ENCODE measurements at places on chromosomes 6 and 20.

GRCh38 chr20:48733296-48733790 is 94.5 kb downstream of the PREX1 start:
- DNase-seq: no peak

DNA sequence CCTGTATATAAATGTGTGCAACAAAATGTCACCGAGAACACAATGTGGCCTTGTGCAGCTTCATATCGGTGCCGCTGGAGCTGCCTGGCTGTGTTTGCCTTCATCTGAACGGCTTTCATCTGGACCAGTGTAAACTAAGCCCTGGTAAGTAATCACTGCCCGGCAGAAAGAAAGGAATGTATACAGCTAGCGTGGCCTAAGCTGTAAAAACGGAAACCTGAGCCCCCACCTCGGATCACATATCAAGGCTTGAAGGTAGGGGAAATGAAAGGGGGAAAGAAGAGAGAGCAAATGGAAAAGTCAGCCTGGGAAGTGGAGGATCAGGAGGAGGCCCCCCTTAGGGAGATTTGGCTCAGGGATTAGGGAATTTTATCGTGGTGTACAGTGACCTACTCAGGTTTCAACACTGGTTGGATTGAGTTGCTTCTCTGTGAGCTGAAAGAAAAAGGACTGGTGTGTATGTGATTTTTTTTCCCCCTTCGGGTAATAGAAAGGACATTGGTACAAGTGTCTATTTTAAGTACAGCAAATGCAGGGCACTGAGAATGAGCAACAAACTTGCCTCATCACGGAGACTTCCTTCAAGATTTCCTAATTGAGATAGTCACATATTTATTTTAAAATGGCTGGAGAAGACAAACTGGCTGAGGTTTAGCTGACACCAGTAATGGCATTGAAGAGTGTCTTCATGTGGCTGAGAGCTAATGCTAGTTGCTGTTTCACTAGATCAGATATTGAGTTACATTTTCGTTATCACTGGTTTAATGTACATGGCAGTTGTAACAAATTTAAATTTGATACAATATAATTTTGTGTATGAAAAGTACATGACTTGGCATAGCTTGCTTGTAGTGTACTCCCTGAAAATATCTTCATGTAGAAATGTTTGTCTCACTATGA is 3.5 kb downstream of the SOBP start:
- no peak for DNase-seq

DNA sequence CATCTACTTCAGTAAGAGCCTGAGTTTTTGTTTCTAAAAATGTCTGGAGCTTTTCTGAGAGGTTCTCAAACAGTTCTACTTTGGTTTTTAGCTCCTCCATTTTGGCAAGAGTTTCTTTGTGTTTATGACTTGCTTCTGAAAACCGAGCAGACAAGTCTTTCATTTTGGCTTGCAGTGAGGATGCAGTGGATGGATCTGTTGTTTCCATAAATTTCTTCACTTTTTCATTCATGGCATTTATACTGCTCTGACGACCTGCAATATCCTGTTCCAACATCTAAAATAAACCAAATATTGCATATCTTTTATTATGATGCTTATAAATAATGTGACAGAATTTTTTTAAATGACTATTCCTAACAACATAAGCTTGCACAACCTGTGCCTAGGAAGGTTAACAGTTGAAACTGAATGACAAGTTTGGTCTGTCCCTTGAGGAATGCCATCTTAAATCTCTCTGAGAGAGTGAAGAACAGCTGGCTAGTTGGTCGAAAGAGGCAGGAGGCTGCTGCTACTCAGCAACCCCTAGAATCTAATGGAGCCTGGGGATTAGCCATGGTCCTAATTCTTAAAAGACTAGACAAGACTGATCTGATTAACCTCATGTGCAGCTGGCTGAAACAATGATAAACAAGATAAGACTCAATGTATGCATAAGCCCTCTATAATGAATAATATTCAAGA is 69.8 kb downstream of the DST start:
- no peak for DNase-seq

DNA sequence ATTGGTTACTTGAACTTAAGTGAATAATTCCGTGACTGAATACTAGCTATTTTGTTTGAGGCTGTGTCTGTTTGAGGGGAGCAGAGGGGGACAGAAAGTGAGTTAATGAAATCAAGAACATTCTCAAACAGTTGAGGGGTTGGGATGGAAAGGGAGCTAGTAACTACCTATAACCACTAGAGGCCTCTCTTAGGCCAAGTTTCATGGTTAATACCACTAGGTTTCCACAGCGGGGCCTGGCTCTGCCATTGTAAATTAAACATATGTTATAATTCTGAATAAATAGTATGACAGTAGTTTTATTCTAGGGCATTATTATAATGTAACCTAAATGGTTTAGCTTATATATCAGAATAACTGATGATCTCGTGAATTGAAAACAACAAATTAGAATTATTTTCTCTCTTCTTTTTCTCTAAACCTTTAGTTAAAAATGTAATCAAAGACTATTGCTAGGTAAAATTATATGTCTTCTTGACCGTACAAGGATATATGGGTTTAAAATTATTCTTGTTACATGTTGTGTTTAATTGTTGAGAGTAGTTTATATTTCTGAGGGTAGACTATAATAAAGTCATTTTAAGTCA is 108.1 kb downstream of the BCKDHB start:
- DNase-seq: no peak

DNA sequence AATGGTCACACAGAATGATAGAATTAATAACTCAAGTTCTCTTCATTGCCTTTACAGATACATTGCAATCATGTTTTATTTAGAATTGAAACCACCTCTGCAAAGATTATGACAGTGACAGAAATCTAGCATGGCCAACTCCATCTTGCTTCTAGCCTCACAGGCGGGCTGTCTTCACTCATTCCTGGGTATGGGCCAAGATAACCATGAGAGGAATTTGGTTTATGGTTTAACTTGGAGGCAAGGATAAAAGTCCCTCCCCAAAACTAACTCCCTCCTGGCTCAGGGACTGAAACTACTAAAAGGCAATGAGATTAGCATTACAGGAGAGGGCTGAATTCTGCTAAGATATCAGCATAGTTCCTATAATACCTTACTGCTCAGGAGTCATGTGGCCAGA is 95.2 kb upstream of the CST7 start:
- DNase-seq: no peak

DNA sequence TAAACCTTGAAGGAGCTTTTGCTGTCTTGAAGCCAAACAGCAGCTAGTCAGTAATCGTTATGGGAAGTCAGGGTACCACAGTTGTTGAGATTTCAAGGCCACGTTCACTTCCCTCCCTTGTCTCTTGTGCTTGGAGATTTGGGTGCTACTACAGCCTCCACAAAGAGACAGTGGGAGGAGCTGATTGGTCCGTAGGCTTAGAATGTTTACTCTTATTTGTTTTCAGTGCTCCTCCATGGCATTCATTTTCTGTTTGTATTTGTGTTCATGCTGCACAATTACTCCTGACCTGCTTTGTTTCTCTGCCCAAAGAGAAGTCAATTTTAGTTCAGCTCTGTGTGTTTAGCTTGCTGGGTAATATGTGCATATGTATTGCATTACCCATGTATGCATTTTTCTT is 147.7 kb downstream of the PRL start:
- no peak for DNase-seq

GRCh38 chr6:161359618-161359945 is 85.7 kb upstream of the AGPAT4 start:
- no peak for DNase-seq

DNA sequence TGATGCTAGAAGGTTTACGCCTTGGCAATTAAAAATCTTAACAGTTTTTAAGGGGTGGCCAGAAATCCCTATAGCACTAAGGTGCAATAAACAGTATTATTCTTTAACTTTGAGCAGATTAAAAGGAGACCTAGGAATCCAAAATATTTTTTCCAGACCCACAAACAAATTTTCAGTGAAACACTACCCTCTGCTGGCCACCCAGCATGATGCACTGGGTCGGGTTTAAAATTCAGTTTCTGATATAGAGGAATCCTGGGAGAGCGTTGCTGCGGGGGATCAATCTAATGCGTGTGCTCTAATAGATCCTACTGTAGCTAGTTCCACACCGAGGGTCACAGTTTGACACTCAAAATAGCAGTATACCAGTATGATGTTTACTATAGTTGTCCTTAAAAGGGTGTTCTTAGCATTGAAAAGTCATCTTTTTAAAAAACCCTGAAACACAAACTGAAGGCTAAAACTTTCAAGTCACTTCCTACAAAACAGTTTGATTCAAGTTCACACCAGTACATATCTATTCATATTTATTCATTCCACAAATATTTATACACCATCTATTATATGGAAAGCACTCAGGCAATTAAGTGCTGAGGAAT is 10.2 kb downstream of the UBE3D start:
- no peak for DNase-seq

- no peak for DNase-seq
These were observed 448.2 kb upstream of the ADGRB3 start for GRCh38 chr6:68186870-68187269.

DNA sequence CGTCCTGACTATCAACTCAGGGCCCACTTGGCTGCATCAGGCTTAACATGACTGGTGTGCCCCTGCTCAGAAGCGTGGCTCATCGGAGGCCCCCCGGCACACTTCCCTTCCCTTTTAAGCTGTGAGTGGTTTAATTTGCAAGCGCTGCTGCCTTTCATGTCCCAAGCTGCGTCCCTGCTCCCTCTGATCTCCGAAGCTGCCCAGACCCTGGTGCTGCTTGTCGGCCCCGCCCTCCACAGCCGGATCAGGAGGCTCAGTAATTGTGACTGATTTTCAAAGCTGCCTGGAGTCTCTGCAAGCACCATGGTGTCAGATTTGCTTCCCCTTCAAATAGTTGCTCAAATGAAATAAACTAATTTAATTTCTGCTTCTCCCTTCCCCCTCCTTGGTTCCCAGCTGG is 71.1 kb downstream of the CDH22 start:
- no peak for DNase-seq

- DNase-seq: no peak
These were observed 229.8 kb downstream of the SOD2 start for GRCh38 chr6:159463119-159463829.

GRCh38 chr6:139940741-139941729 is 566.6 kb upstream of the CITED2 start:
- DNase-seq: no peak

DNA sequence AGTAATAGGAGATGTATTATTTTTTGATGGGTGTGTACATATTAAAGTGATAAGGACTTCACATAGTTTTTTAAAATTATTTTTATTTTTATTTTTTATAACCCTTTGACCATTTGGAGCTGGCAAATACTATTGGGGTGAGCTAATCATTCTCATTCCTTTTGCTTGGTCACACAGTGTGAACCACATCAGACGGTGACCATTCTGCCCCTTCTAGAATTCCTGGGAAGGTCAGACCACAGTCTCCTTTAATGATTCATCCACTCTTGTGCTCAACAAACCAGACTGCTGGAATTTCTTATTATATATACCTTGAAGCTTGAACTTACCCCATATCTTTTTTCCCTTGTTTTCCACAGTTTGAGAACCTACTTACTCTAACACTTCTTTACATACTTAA is 23.9 kb upstream of the PRL start:
- no peak for DNase-seq

GRCh38 chr20:1858871-1859270 is 36.3 kb upstream of the SIRPA start:
- no peak for DNase-seq

DNA sequence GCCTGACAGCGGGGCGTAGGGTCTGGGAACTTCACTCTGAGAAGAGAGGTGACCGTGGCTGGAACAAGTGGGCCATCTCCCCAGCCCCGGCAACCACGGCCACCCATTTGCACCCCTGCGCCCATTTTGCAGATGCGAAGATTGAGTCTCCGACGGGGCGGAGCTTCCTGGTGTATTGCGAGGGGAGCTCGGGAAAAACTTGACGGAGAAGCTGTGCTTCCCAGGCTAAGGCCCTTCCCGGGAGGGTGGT is 653 bp downstream of the ZNF335 start:
- no peak for DNase-seq

DNA sequence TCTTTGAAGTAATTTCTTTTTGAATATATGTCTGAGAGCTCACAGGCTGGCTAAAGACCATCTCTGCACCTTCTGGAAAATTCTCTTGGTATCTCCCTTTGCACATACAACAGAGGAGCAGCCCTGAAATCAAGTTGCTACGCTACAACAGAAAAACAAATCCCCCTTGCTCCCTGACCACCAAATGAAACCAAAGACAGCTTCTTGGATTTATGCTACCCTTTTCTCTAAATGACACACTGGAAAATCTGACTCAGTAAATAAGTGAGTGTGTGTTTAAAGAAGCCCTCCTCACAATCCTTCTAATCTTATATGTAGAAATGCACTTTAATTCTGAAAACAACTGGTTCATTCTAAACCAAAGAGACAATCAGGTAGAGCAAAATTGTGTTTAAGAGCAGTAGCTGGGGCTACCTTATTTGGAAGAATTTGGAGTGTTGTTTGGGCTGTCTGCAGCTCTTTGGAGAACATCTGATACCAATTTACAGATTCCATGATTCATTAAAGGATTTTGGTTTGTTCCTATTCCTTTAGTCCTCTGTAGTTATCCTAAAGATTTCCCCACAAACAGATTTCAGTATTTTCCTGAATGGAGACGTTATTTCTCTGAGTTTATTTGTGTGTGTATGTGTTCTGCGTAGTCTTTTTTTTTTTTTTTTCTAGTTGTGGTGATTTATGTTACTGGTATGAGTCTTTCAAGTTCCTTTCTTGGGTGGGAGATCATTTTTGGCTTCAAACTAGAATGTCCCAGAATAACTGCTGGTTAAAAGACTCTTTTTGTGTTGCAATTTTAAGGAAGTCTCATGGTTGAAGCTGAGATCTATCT is 36.4 kb upstream of the UTRN start:
- no peak for DNase-seq

DNA sequence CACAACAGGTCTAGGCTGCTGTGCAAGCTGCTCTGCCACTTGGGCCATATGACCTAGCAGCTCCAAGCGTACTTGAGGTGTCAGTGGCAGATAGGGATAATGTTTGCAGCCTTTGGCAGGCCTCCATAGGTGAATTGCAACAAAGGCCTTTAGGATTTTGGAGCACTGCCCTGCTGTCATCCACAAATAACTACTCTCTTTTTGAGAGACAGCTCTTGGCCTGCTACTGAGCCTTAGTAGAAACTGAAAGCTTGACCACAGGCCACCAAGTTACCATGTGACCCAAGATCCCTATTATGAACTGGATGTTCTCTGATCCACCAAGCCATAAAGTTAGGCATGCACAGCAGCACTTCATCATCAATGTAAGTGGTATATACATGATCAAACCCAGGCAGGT is 29.9 kb downstream of the FBXO30 start:
- no peak for DNase-seq

DNA sequence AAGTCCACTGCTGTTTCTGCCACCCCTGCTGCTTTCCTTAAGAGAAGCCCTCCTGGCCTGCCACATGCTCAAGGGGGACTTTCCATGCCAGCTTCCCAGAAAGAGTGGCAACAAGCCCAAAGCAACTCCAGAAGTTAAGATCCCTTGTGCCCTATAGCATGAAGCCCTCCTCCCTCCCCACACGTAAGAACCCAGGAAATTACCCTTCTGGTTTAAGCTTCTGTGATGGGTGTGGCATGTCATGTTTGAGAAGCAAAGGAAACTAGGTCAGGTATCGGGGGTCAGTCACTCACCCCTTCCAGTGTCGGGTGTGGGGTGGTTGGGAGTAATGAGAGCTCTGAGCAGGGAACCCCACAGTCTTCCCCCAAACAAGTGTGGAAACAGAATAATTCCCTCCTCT is 196.1 kb downstream of the LRFN2 start:
- DNase-seq: no peak

GRCh38 chr20:63004607-63005364 is 2.0 kb downstream of the BHLHE23 start:
- DNase-seq: no peak

- no peak for DNase-seq
These were observed 118.8 kb upstream of the FAM184A start for GRCh38 chr6:119197271-119197670.

GRCh38 chr6:107413966-107414645 is 45.3 kb downstream of the PDSS2 start:
- DNase-seq: no peak
